ENCODE measurements at places on chromosomes 2 and 18.

- DNase-seq, result peak; percentile 20
These were observed 28.9 kb upstream of the IER3IP1 start for GRCh38 chr18:47204908-47205522.

DNA sequence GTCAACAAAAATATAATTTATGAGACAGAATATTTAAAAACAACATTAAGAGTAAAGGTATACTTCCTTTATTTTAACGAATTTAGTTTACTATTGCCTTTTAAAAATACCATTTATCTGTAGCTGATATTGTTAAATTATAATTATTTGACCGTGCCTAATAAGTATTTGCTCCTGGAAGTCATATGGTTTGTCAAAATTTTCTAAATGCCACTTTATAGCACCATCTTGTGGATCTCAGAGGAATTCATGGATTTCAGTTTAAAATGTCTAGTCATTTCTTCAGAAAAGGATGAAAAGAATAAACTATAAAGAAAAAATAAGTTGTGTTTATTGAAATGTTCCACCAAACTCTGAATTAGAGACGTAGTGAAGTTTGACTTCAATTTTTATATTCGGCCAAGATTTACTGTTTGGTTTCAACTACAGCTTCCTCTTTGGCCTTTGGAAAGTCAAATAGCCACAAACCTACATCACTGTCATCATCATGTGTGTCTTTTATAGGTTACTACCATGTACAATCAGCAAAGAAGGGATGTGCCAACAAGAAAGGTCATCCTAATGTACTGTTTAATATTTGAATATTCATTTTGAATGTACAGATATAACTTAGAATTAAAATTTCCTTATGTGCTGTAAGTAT lies 10.3 kb upstream of the FTCDNL1 start:
- DNase-seq, result no peak

DNA sequence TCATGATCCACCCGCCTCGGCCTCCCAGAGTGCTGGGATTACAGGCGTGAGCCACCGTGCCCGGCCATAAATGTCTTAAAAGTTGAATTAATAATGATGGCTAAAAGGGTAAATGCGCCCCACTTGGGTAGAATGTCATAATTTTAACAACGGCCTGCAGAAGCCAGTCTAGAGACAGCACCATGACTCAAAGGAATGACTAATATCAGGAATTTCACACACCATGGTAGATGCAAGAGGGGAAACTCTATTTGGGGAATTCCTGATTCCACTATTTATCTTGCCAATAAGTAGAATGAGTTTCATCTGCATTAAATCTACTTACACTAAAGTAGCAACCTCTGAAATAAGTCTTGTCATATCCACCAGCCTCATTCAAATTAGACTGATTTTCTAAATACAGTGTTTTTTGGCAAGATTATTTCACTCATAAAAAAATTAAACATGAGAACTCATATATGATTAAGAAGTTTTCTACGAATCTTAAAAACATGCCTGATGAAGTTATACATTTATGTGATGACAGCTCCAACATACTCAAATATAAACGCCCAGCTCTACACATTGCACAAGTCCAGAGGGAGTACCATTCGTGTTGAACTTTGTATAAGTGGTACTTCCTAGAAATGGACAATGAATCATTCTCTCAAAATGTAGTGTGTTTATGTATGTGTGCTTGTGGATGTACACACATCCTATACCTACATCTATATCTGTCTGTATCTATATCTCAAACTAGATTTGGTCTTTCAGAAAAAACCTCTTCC lies 309.7 kb downstream of the IRS1 start:
- DNase-seq, result no peak

DNA sequence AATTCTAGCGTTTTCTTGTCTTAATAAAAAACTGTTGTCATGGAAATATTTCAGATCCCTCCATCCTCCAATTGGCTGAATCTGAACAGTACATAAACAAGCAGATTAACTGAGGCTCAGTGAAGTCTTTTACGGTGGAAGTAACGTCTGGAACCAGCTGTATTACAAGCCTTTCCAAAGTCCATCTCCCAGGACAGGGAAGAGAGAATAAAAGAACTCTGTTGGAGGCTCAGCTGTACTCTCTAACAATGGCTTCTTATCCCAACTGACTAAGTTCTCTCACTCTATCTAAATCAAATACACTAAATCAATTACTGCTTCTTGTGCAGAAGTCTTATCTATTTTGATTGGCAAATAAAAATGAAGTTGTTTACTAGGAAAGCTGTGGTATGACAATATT lies 19.9 kb upstream of the NEDD4L start:
- DNase-seq, result no peak

- DNase-seq, result no peak
These were observed 40.3 kb upstream of the KCNJ13 start for GRCh38 chr2:232816657-232817056.

GRCh38 chr2:215465256-215465655 lies 29.4 kb upstream of the FN1 start:
- DNase-seq, result no peak

DNA sequence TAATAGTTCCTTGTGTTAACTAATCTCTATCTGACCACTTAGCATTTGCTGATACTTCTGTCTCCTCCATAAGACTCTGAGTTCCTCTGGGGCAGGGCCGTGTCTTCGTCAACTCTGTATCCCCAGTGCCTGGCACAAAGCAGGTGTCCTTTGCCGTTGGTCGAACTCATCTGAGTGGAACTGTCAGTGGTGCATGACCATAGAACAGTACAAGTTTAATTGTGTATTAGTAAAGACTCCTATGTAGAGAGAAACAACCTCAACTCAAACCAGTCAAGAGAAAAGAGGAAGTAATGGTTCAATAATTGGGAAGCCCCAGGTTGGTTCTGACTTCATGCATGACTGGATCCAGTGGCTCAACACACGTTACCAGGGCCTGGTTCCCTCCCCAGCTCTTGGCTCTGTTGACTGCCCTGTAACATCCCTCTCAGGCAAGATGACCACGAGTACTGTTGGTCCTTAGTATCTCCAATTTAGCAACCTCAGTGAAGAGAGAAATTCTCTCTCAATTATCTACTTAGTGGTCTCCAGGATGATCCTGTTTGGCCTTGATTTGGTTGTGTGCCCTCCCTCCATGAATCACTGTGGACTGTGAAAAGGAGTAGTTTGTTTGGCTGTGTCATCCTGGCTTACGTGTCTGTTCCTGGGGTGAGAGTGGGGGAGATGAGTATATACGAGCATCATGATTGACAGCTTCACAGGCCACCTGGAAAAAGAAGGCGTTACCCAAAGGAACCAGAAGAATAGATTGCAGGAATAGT lies 58.5 kb upstream of the MSH6 start:
- DNase-seq, result no peak

DNA sequence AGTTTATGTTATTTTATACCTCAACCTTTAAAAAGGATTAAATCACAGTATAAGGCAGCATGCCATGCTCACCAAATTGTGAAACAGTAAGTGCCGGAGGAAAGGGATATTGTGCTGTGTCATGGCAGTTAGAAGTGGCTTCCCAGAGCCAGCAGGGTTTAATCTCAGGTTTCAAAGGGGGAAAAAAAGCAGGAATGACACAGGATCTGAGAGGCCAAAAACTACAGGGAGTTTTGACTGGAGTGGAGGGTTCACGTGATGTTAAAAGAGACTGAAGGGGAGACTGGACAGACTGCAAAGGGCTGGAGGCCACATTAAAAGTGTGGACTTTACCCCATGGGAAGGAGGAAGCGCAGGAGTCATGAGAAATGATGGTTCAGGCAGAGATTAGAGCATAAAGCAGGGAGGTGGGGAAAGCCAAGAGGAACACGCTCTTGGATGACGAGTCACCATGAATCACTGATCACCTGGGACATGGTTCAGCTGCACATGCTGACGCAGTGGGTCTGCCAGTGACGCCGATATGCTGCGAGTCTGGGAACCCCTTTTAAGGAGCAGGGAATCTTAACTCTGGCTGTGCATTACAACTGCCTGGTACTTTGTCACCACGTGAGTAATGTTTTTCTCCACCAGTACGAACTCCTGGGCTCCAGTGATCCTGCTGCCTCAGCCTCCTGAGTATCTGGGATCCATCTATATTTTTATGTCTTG lies 6.1 kb downstream of the CHMP1B start:
- DNase-seq, result no peak

- DNase-seq, result no peak
These were observed 209.7 kb upstream of the COPS8 start for GRCh38 chr2:236875906-236876505.

GRCh38 chr2:101153787-101154186 lies 2.6 kb upstream of the TBC1D8 start:
- DNase-seq, result no peak

GRCh38 chr2:104443145-104443544 lies 410.8 kb upstream of the POU3F3 start:
- DNase-seq, result no peak

GRCh38 chr2:64988420-64989125 lies 626 bp upstream of the SLC1A4 start:
- peak; percentile 53 for DNase-seq

DNA sequence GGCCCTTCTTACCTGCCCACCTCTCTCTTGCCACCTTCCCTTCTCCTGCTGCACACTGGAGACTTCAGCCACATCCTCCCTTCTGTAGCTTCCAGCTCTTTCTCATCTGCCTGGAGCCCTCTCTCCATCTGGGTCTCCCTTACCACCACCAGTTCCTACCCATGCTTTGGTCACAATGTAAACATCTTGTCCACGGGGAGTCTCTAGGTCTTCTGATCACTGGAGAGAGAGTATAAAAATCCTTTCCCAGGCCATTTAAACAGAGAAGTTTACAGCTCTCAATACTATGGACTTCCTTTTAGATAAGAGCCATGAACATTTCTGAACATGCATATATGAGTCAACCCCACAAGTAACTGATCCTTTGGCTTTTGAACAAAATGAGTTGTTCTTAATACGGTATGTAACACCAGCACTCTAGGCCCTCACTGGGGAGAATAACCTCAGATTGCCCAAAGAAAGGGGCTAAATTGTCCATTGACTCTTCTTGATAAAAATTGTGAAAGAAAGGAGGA lies 5.8 kb downstream of the ARHGAP25 start:
- no peak for DNase-seq

GRCh38 chr2:171522788-171523087 lies 464 bp downstream of the CYBRD1 start:
- DNase-seq, result peak; percentile 4

- DNase-seq, result no peak
These were observed 23.8 kb downstream of the RTTN start for GRCh38 chr18:70181725-70182124.

- no peak for DNase-seq
These were observed 1131.0 kb upstream of the NXPH2 start for GRCh38 chr2:139911160-139911559.

DNA sequence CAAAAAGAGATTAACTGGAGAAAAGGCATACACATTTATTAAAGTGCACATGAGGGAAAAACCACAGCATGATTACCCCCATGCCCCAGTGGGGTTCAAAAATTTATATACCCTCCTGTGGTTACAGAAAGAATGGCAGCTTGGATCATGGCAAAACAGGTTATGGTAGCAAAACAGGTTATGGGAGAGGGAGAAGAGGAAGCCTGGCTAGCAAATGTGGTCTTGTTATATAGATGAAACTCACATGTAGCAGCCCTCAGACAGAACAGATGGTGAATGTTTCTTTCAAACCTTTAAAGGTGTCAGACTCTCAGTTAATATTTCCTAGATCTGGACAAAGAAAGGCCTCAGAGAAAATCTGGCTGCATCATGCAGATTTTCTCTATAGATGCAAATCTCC lies 178.2 kb upstream of the ZC3H15 start:
- no peak for DNase-seq

- no peak for DNase-seq
These were observed 828.6 kb upstream of the POU3F3 start for GRCh38 chr2:104025295-104025694.

DNA sequence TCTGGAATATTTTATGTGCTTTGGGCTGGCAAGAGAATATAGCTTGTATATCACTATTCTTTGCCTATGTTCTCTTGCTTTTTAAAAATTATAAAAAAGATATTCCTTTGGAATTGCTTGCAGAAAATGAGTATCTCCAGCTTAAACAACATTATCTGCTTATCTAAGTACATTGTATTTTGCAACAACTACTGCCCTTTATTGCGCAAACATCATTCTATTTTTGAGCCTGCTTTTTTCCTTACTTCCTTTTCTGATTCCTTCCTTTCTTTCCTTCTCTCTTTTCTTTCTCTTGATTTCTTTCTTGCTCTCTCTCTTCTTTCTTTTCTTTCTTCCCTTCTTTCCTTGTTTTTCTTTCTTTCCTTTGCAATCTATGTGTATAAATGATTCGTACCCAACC lies 74.0 kb downstream of the UNC80 start:
- no peak for DNase-seq

GRCh38 chr2:67564076-67564475 lies 166.9 kb downstream of the ETAA1 start:
- DNase-seq, result no peak

DNA sequence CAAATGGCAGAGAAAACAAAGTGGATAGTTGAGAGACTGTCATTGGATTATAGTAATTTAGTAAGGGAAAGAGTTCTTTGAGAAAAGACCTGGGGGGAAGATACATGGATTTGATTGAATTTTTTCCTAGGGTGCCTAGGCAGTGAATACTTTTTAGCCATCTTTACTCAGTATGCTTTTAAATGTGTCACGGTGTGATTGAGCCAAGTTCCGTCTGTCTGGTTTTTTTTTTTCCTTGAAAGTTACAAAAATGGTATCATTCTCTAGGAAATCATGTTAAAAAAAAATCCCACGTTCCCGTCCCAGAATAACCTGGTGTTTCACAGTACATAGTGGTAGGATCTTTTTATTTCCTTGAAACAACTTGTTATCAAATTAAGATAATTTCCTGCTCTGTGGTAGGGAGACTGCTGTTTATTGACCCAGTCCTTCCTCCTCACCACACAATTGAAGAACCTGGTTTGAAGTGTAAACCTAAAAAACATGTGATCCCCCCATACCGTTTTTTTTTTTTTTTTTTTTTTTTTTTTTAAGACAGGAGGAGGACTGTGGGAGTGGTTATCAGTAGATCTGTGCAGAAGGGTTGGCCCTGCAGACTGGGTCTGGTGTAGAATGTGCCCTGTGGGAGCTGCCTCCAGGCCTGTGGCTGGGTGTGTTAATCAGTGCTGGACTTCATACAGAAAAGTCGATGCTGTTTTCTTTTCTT lies 55.1 kb downstream of the DGKD start:
- no peak for DNase-seq

DNA sequence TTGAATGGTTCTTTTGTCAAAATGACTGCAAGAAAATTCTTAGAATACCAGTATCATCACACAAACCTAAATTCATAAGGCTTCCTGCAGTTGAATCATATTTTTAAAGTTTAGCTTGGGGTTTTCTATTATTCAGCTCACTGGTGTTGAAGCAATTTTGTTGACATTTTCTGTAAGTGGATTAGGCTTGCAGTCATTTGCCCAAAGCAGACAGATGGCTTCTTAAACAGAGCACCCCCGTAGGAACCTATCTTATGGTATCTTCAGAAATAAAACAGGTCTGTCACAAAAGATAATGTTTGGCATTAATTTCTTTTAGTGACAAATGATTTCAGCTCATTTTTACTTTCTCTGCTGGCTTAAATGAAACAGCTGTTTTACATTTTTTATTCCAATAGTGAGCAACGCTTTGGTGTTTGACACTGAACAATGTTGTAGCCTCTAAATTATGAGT lies 331.1 kb downstream of the PLCL1 start:
- DNase-seq, result no peak

All from stimulated activated CD4-positive, alpha-beta T cell treated with anti-CD3 and anti-CD28 coated beads, Interleukin-4, amount 100 ng/mL, for 48 hours (primary cell).